ENCODE measurements at places on chromosomes 12 and 14. TPM values are rescaled to one million over a fixed set of nuclear protein-coding genes. Genes with fewer than 3 reads are reported as not detected.

CLEC4C gene
- total RNA-seq, result not detected

FIGNL2 gene
- 1.0 TPM for total RNA-seq

SLCO1B1 gene
- not detected for total RNA-seq

GTF2H3 gene
- 14.6 TPM for total RNA-seq

LRRK2 gene
- 11.0 TPM for total RNA-seq

DBX2 gene
- under 0.01 TPM for total RNA-seq

PTGR2 gene
- total RNA-seq, result 5.7 TPM

NEUROD4 gene
- total RNA-seq, result not detected

DDX55 gene
- total RNA-seq, result 12.5 TPM

E2F7 gene
- 1.0 TPM for total RNA-seq

OTOGL gene
- 0.52 TPM for total RNA-seq

AMDHD1 gene
- under 0.01 TPM for total RNA-seq

LTB4R2 gene
- 1.6 TPM for total RNA-seq

TBX5 gene
- 2.1 TPM for total RNA-seq

DAAM1 gene
- total RNA-seq, result 36.5 TPM

RDH12 gene
- 0.52 TPM for total RNA-seq

TRIAP1 gene
- total RNA-seq, result 18.8 TPM

FGF6 gene
- 16.2 TPM for total RNA-seq

KLHL33 gene
- total RNA-seq, result 2.1 TPM

KLRC4 gene
- not detected for total RNA-seq

TAC3 gene
- total RNA-seq, result not detected

DHRS4 gene
- 21.4 TPM for total RNA-seq

GYS2 gene
- total RNA-seq, result not detected

ATG101 gene
- total RNA-seq, result 34.4 TPM

CFAP251 gene
- 2.6 TPM for total RNA-seq

TMCC3 gene
- total RNA-seq, result 16.7 TPM

SLC5A8 gene
- total RNA-seq, result under 0.01 TPM

Measured in skeletal muscle tissue (tissue), 5 donors.